Esophagus squamous epithelium (tissue), 5 donors: ENCODE measurements at places on chromosomes 2 and 18.

DNA sequence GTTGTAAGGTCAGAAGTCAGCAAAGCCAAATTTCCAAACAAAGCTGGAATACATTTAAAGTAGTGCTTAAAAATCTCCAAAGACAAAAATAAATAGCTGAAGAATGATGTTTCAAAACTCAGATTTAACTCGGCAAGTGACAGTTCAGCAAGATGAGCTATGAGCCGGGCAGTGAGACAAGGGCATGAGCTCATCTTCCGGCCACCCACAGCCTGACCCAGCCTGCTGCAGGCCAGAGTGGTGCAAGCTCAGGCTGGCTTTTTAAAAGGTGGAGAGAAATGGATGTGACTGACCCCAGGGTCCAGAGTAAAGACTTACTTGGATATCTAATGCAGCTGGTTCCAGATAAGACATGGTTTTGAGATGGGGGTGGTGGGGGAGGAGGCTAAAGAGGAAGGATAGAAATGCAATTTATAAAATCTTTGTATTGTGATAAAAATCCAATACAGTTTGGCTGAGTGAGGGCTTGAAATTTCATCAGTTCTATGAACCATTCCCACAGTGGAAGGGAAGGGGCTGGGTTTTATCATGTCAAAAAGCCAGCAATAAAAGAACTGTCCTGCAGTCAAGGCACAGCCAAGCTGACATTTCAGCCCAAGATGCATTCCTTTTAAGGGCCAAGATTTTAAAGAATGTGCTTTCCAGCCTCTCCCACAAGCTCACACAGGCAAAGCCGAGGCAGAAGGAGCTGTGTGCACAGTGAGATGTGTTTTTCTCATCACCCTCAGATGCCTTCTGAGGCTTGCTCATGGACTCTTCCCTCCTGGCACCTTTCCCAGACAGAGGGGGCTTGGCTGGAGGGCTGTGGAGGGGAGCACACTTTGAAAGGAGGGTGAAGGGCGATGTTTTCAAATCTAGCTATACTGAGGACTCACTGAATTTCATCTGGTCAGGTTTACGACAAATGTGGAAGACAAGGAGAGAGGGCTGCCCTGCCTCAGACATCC, 97.9 kb upstream of the KLHL29 start:
- no peak for DNase-seq

GRCh38 chr2:49002750-49003149, 151.6 kb downstream of the FSHR start:
- no peak for DNase-seq

GRCh38 chr2:229539628-229540027, 174.7 kb downstream of the DNER start:
- DNase-seq = no peak

- DNase-seq = no peak
These were observed 61.0 kb downstream of the BIN1 start for GRCh38 chr2:127045792-127046501.

DNA sequence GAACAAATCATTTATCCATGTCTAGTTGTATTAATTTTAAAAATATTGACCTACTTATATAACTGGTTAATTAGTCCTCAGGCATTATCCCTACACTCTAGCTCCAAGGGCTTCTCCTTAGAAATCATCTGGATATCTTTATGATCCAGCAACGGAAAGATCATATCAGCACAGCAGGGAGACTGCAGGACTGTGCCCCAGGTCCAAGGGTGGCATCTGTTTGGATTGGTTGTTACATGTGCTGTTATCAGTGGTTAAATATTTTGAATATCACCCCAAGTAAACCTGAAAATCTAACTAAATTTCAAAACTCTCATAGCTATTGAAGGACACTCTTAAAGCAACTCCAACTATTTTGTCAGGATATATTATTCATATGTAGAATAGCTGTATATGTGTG, 556.2 kb upstream of the ZEB2 start:
- DNase-seq = no peak

- no peak for DNase-seq
These were observed 48.3 kb upstream of the PDIA6 start for GRCh38 chr2:10860814-10861325.

DNA sequence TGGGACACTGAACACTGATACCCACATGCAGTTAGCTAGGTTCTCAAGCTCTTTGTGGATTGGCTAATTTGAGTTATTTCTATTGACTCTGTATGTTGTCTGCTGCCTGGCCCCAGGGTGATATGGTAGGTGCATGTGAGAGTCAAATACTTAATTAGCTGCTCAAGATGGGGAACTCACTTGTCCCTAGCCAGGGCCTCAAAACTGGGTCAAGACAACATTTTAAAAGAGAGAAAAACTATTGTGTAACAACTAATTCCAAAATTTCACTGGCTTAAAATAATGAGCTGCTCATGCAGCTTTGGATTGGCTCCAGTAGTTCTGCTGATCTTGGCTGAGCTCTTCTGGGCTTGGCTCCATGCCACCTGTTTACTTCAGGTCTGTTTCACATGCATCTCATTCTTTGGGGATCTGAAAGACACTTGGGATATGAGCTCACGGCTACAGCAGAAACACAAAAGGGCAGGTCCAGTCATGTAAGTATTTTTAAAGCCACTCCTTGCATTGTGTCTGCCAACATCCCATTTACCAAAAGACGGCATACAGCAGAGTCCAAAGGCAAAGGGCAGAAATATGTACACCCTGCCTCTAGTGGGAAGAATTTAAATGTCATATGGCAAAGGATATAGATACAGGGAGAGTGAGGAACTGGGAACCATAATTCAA, 716.8 kb downstream of the SUCLG1 start:
- DNase-seq = no peak

- no peak for DNase-seq
These were observed 197.4 kb upstream of the NCKAP5 start for GRCh38 chr2:133765658-133766057.

GRCh38 chr2:86477349-86477748, 36.2 kb downstream of the KDM3A start:
- DNase-seq = no peak

DNA sequence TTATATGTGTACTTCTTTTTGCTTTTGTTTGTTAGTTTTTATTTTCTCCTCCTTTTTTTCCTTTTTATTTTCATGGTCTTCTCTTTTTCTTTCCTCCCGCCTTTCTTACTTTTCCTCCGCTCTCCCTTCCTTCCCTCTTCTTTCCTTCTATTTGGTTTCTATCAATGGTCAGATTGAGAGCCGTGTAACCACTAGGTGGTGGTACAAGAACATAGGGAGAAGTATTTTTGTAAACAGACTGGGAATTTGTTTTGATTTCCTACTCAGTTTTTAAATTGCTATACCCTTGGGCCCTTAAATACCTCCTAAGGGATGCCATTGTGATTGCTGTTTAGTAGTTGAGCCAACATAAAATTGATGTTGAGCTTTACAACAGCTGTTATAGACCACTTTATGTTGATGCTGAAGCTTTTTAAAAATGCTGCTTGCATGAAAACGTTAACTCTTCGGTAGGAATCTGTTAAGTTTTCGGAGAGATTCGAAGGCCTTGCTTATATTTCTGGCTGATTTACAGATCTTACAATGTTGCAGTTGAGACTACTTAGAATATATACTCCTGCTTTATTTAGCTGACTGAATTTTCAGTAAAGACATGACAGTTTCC, 124.2 kb downstream of the UBE2E3 start:
- DNase-seq = no peak

GRCh38 chr2:167953776-167954175, 293.6 kb downstream of the STK39 start:
- no peak for DNase-seq
